ENCODE measurements at places on chromosomes 1 and 21. TPM values are rescaled to one million over a fixed set of nuclear protein-coding genes. Genes with fewer than 3 reads are reported as not detected.

GRCh38 chr1:160519642-160520435 lies 3.2 kb downstream of the SLAMF6 start:
- H3K4me1 ChIP-seq = no peaks in the 10 kb centered on the region
- no peak overlapping the region for H3K27ac ChIP-seq
- H3K27me3 ChIP-seq = peaks cover 10% of the 10 kb centered on the region
- no peaks in the 10 kb centered on the region for H3K36me3 ChIP-seq

- no peak for DNase-seq
- no peak overlapping the region for H3K27ac ChIP-seq
- no peaks in the 10 kb centered on the region for H3K27me3 ChIP-seq
- no peak overlapping the region for H3K4me3 ChIP-seq
- H3K36me3 ChIP-seq = no peaks in the 10 kb centered on the region
These were observed 50.2 kb downstream of the ST3GAL3 start for GRCh38 chr1:43757343-43758053.

- no peak overlapping the region for H3K4me3 ChIP-seq
- no peaks in the 10 kb centered on the region for H3K36me3 ChIP-seq
- no peak overlapping the region for H3K27ac ChIP-seq
- no peaks in the 10 kb centered on the region for H3K4me1 ChIP-seq
- peak; percentile 33 for DNase-seq
These were observed 127.8 kb downstream of the LMX1A start for GRCh38 chr1:165228676-165229075.

Gene MEX3A
- total RNA-seq = 12.9 TPM
